ENCODE measurements at places on chromosomes 5 and 9. TPM values are rescaled to one million over a fixed set of nuclear protein-coding genes. Genes with fewer than 3 reads are reported as not detected.

DNA sequence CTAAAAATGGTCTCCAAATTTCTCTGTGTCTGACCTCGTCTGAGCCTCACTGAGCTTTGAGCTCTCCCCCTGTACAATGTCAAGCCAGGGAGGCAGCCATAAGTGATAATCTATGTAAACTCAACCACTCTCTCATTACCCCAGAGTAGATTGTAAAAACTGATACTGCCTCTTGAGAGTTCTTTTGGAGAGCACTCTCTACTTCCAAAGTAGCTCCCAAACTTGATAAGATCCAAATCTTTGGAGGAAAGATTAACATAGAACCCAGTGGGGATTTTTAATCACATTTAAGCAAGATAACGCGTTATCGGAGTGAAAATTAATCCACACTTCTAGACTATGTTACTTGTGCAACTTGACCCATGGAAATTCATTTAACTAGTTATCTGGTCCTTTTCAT lies 54.9 kb downstream of the TMEM167A start:
- no peak for DNase-seq

The TRIM36 gene
- 0.43 TPM for total RNA-seq

DNA sequence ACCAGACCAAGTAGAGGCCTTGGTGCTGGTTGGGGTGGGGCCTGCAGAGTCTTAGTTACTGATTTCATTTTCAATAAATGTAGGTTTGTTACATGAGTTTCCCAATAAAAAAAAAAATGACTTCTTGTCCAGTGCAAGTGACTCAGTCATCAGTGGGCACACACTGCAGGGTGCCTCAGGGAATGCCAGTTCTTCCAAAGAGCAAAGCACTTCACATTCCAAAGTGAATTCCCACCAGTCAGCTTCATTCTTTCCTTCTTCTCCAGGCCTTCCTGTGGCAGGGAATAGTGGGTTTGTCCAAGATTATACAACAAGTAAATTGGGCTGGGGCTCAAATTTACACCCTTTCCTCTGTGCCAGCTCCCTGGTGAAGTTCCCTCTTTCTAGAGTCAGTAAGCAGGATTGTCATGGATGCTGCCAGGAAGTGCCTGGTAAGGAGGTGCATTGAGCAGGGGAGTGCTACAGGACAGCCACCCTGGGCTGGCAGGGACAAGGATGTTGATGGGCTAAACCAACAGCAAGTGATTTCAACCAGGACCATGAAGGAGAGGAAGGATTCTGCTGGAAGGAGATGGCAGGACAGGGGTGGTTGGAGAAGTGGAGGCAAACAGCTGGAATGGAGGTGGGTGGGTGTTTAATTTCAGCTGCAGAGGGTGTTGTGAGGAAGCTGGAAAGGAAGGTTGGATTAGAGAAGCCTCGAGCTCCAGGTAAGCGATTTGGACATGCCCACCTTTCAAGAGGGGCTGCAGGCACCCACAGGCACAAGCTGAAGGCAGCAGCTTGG lies 3.7 kb upstream of the B4GALT7 start:
- DNase-seq: no peak

The OCLN gene
- 0.73 TPM for total RNA-seq

- no peak for DNase-seq
Observed at GRCh38 chr9:134188386-134189144, 24.2 kb upstream of the RNU6ATAC start.

- DNase-seq: no peak
Observed at GRCh38 chr5:82765765-82766164, 311.4 kb downstream of the TMEM167A start.

DNA sequence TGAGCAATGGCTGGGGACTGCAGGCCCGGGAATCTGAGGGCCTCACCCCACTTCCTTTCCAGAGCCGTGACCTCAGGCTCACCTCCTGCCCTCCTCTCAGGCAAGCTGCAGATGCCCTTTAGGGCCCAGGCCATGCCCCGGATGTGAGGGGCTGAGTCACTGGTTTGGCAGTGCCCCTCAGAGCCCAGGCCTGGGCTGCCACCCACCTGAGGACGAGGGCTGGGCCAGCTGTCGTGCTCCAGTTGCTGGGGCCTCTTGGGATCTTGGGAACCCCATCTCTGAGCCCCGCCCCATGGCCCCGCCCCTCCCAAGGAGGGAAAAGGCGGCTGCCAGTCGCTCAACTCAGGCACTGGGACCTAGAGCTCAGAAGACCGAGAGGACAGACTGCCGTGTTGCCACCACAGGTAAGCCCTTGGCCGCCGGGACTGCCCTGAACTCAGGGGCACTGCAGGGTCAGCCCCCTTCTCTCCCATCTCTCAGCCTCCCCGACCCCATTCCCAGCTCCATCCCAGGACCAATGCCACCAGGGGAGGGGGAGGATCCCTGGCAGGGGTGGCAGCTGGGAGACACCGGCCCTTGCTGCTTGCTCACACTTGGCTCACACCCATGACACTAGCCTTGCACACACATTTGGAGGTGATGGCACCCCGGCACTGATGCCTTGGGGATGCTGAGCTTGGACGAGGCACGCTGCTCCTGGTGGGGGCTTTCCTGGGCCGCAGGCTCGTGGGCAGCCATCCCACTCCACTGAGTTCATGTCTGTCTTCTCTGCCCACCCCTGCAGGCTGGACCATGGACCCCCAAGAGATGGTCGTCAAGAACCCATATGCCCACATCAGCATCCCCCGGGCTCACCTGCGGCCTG lies at the start of gene CYSRT1:
CYSRT1 (plus strand) TSS at position 345 of the 865 bp plus-strand sequence; CDS start at position 793, 448 bp downstream.
- no peak for DNase-seq
